ENCODE measurements at places on chromosomes 3 and 15.

DNA sequence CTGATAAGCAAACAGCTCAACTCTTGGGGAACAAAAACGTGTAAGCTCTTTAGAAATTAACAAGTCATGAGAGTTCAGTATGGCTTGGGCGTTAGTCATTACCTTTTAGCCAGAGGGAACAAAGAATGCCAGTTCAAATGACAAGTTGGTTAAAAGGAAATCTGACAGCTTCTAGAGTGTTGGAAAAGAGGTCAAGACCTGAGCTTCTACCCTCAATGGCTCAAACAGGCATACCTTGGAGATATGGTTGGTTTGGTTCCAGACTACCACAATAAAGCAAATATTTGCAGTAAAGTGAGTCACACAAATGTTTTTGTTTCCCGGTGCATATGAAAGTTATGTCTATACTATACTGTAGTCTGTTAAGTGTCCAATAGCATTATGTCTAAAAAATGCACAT, 136.1 kb downstream of the CACNA1D start:
- DNase-seq: no peak

- DNase-seq: no peak
Measured at GRCh38 chr3:171542976-171543375, 82.8 kb upstream of the TNIK start.

- peak; percentile 13 for DNase-seq
Measured at GRCh38 chr3:98329392-98330124, 24.1 kb upstream of the OR5K4 start.

DNA sequence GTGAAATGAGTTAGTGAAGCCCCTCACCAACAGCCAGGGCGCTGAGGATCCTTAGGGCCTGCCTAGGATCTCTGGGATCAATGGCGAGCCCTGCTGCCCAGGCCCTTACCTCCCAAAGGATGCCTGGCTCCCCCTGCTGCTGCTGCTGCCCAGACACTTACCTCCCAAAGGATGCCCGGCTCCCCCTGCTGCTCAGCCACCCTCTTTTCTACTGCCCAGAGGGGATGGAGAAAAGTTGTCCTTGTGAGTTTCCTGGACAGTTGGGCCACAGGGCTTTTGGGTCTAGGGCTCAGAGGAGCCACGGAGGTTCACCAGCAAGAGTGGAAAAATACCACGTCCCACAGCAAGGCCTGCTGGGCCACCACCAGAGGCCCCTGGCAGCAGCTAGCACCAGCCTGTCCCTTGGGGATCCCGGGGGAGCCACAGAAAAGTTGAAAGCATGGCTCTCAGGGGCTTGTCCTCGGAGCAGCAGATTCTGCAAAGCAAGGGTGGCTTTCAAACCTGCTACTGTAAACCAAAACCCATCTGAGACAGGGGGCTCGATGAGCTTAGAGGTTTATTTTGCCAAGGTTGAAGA, 59.4 kb downstream of the SLC6A6 start:
- no peak for DNase-seq

GRCh38 chr15:48001393-48002039, 119.3 kb upstream of the SLC24A5 start:
- no peak for DNase-seq

DNA sequence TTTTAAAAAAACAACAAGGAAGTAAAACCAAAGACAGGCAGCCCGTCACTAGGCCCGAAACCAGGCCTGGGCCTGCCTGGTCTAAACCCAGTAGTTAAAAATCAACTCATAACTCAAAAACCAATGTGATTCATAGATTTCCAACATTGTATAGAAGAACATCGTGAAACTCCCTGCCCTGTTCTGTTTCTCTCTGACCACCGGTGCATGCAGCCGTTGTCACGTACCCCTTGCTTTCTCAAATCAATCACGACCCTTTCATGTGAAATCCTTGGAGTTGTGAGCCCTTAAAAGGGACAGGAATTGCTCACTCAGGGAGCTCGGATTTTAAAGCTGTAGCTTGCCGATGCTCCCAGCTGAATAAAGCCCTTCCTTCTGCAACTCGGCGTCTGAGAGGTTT, 89.5 kb downstream of the DCLK3 start:
- DNase-seq: no peak

GRCh38 chr3:96813134-96813819, 1.1 kb upstream of the EPHA6 start:
- DNase-seq: no peak

Measured in stimulated activated CD8-positive, alpha-beta memory T cell treated with anti-CD3 and anti-CD28 coated beads, Interleukin-4, amount 100 ng/mL, for 1 hour (primary cell).